ENCODE measurements at places on chromosomes 4 and X. TPM values are rescaled to one million over a fixed set of nuclear protein-coding genes. Genes with fewer than 3 reads are reported as not detected.

The NMU gene
- 0.24 TPM for polyA plus RNA-seq

The CORIN gene
- 0.40 TPM for polyA plus RNA-seq

The MORC4 gene
- 13.4 TPM for polyA plus RNA-seq

The PRSS12 gene
- not detected for polyA plus RNA-seq

The CA5B gene
- 2.5 TPM for polyA plus RNA-seq

The NAT8L gene
- polyA plus RNA-seq = 0.18 TPM
